ENCODE measurements at places on chromosomes 5 and 9. TPM values are rescaled to one million over a fixed set of nuclear protein-coding genes. Genes with fewer than 3 reads are reported as not detected.

TPPP gene
- total RNA-seq = under 0.01 TPM

BARHL1 gene
- not detected for total RNA-seq

- peaks cover 11% of the 10 kb centered on the region for H3K27me3 ChIP-seq
- no peak overlapping the region for H3K4me3 ChIP-seq
- no peak overlapping the region for H3K27ac ChIP-seq
- H3K4me1 ChIP-seq = no peaks in the 10 kb centered on the region
Measured at GRCh38 chr9:95678759-95679158, 162.0 kb upstream of the PTCH1 start.

GRCh38 chr5:159805021-159805420 is 111.3 kb upstream of the ADRA1B start:
- no peak for DNase-seq
- no peaks in the 10 kb centered on the region for H3K4me1 ChIP-seq
- no peak overlapping the region for H3K27ac ChIP-seq
- peaks cover 3% of the 10 kb centered on the region for H3K27me3 ChIP-seq
- no peak overlapping the region for H3K4me3 ChIP-seq

DNA sequence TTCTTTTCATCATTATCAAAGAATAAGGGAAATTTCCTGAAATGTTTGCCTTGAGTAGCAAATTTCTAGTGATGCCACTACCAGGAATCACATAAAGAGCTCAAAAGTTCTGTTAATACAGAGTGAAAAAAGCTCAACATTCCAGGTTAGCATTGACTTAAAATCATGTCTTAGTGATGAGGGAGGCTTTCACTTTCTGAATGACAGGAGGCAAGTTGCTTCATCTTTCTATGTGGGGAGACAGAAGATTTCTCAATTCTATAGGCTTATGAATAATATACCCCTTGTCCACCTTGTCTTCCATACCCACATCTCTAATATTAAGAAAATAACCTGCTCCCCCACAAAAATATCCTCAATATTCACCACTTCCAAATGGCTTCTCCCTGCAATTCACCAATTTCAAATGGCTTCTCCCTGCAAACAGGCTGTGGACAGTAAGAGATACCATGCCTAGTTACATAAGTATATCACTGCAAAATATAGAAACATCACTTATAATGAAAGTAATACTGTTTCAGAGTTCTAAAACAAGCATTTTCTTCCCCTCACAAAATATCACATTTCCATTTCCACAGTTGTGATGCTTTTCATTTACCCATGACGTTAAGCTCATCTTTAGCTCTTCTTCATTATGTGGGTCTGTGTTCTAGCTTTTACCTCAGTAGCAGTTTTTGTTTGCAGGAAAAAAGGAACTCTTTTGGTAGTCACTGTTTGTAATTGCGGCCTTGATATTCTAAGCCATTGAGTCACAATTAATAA is 2.2 kb upstream of the JAK2 start:
- H3K4me3 ChIP-seq = no peak overlapping the region
- H3K27me3 ChIP-seq = no peaks in the 10 kb centered on the region
- DNase-seq = no peak
- no peak overlapping the region for H3K27ac ChIP-seq
- 0 out of 2 replicates have a peak, but pooled peaks cover 4% of the 10 kb centered on the region for H3K4me1 ChIP-seq
- H3K36me3 ChIP-seq = no peaks in the 10 kb centered on the region

GRCh38 chr5:32082701-32083100 is 91.4 kb downstream of the GOLPH3 start:
- peaks cover 2% of the 10 kb centered on the region for H3K27me3 ChIP-seq
- DNase-seq = no peak
- no peak overlapping the region for H3K27ac ChIP-seq
- no peak overlapping the region for H3K4me3 ChIP-seq
- no peaks in the 10 kb centered on the region for H3K36me3 ChIP-seq
- H3K4me1 ChIP-seq = no peaks in the 10 kb centered on the region

- DNase-seq = no peak
- H3K36me3 ChIP-seq = no peaks in the 10 kb centered on the region
- no peaks in the 10 kb centered on the region for H3K4me1 ChIP-seq
- no peak overlapping the region for H3K4me3 ChIP-seq
Measured at GRCh38 chr5:16067415-16067814, 112.2 kb downstream of the MARCHF11 start.

DNA sequence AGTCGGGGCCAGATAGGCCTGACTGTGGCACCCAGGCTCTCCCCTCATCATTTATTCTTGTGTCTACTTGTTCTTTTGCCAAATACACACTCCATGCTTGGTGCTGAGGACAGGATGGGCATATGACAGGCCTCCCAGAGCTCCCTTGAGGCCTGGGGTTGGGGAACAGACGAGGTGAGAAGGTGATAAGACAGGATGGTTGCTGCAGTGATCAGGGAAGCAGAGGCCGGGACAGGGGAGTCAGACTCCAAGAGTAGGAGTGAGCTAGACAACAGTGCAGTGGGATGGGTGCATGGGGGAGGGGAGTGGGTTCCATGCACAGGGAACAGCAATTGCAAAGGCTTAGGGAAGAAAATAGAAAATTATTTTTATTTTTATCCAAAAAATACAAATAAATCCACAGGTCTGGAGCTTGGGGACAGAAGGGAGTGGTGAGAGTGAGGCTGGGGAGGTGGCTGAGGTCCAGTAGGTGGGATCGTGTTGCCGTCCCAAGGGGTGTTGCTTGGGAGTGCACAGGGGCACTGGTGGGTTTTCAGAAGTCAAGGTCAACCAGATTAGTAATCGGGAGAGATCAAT is 3.4 kb upstream of the AMBP start:
- H3K27ac ChIP-seq = no peak overlapping the region
- no peaks in the 10 kb centered on the region for H3K36me3 ChIP-seq
- no peaks in the 10 kb centered on the region for H3K4me1 ChIP-seq
- peaks cover 41% of the 10 kb centered on the region for H3K27me3 ChIP-seq
- no peak for DNase-seq
- no peak overlapping the region for H3K4me3 ChIP-seq

GRCh38 chr9:122125509-122126330 is 32.6 kb upstream of the TTLL11 start:
- no peaks in the 10 kb centered on the region for H3K27me3 ChIP-seq
- no peaks in the 10 kb centered on the region for H3K36me3 ChIP-seq
- DNase-seq = peak; percentile 12

DNA sequence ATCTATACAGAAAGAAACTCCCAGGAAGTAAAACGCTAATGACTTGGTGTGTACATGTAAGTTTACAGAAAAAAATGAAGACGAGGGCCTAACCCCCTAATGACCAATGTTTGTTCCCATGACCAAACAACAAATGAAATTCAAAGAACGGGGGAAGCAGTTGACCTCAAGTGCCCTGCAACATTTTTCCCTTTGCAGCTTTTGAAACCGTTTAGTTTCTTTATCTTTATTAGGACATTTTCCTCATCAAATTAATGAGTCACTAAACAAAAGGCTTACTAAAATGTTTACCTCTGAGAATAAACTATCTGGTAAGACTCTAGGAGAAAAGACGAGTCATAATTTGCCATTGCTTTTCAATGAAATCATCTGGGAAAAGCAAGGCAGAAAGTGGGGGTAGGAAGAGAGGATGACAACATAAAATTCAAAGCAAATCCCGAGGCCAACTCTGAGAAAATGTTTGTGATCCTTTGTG is 57.4 kb downstream of the LHFPL2 start:
- peaks cover 44% of the 10 kb centered on the region for H3K4me1 ChIP-seq
- H3K36me3 ChIP-seq = peaks cover 7% of the 10 kb centered on the region
- no peaks in the 10 kb centered on the region for H3K27me3 ChIP-seq
- peak overlapping the region; percentile 23 for H3K4me3 ChIP-seq

- H3K27ac ChIP-seq = no peak within 1 kb of the TSS
- H3K27me3 ChIP-seq = no peaks in the 10 kb centered on the region
- peaks cover 9% of the 10 kb centered on the region for H3K36me3 ChIP-seq
- H3K4me3 ChIP-seq = peak within 1 kb of the TSS; percentile 53
- peaks cover 9% of the 10 kb centered on the region for H3K4me1 ChIP-seq
Measured at GRCh38 chr5:138438724-138439476, at the start of gene REEP2. Gene REEP2 (plus strand): TSS chr5:138439057. CDS start chr5:138439209, 152 bp downstream.

DNA sequence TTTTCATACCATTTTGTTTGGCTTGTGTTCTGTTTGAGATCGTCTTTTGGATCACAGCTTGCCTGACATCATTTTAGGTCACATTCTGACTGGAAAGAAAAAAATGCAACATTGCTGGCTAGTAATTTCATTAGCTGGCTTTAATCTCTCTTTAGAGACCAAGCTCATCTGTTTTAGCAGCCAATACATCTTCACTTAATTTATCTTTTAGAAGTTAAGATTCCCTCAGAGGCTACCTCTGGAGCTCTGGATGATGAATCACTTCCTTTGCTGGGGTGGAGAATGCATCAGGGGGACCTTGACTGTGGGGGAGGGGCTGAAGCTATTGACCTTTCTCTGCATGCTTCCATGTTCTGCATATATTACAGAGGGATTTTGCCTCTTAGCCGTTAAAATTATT is 181.5 kb upstream of the OTULINL start:
- peaks cover 57% of the 10 kb centered on the region for H3K36me3 ChIP-seq
- peaks cover 36% of the 10 kb centered on the region for H3K4me1 ChIP-seq
- H3K27me3 ChIP-seq = no peaks in the 10 kb centered on the region
- DNase-seq = peak; percentile 76
- H3K27ac ChIP-seq = no peak overlapping the region
- H3K4me3 ChIP-seq = no peak overlapping the region

- no peak for DNase-seq
- H3K27me3 ChIP-seq = no peaks in the 10 kb centered on the region
- no peak overlapping the region for H3K27ac ChIP-seq
- no peaks in the 10 kb centered on the region for H3K36me3 ChIP-seq
- H3K4me1 ChIP-seq = no peaks in the 10 kb centered on the region
Measured at GRCh38 chr9:31248156-31248555, 1136.3 kb upstream of the ACO1 start.
